ENCODE measurements at places on chromosomes 1 and 21. TPM values are rescaled to one million over a fixed set of nuclear protein-coding genes. Genes with fewer than 3 reads are reported as not detected.

Gene RPTN
- total RNA-seq, result not detected

Gene CHI3L2
- 1.4 TPM for total RNA-seq

Gene SPATA1
- 1.2 TPM for total RNA-seq

Gene CSDE1
- total RNA-seq, result 580 TPM

Gene APCS
- not detected for total RNA-seq

Gene IQGAP3
- total RNA-seq, result 36.4 TPM

Gene OPRD1
- total RNA-seq, result not detected

Gene TRIM63
- not detected for total RNA-seq

Gene C1orf87
- not detected for total RNA-seq

Gene OR10J5
- not detected for total RNA-seq

Gene CHODL
- not detected for total RNA-seq

Gene C4BPB
- total RNA-seq, result not detected

Gene GPR61
- total RNA-seq, result not detected

Gene IFNLR1
- 0.12 TPM for total RNA-seq

DNA sequence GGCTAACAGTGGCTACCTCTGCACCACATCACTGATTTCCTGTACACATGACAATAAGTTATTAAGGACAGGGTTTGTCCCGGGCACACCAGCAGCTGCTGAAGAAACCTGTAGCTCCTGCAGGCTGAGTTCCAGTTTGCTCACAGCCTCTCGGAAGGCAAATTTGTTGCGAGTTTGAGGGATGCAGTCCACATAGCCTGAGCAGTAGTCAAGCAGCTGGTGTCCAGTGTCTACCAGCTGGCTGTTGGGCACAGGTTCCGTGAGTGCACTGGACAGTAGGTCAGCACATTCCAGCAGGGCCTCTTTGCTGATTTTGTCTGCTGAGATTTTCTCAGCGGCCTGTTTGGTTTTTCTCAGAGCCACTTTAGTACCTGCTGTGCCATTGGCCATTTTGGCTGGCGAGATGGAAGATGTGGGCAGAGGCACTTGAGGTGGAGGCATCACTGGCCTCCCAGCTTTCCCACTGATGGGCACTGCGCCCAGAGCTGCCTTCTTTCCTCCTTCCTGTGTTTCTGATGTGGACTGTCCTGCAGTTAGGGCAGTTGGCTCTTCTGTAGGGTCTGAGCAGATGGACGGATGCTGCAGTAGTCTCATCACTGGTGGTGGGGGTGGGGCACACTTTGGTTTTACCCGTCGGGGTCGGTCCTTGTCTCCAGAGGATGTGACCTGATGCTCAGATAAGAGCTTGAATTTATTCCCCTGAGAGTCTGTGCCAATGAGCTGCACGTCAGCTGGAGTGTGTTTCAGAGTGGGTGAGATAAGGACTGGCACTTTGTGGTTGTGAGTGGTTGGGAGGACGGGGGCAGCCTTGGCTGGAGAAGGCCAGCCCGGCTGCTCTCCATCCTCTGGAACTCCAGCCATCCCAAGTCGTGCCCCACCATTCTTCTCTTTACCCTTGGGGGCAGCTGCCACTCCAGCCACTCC is 26.1 kb downstream of the TOR3A start:
- DNase-seq, result no peak
- no peak overlapping the region for H3K4me3 ChIP-seq
- H3K27ac ChIP-seq, result no peak overlapping the region
- no peaks in the 10 kb centered on the region for H3K4me1 ChIP-seq

- H3K4me3 ChIP-seq, result no peak overlapping the region
- H3K27ac ChIP-seq, result no peak overlapping the region
- H3K4me1 ChIP-seq, result peaks cover 9% of the 10 kb centered on the region
Observed at GRCh38 chr1:55592122-55592521, 377.0 kb upstream of the USP24 start.

- H3K36me3 ChIP-seq, result no peaks in the 10 kb centered on the region
- DNase-seq, result no peak
- no peak within 1 kb of the TSS for H3K4me3 ChIP-seq
- H3K27ac ChIP-seq, result no peak within 1 kb of the TSS
- peaks cover 84% of the 10 kb centered on the region for H3K27me3 ChIP-seq
Observed at GRCh38 chr1:205042911-205043806, at the start of gene CNTN2. TSS of gene CNTN2 (plus strand) at chr1:205043212. CDS start at chr1:205053186, 9,974 bp downstream.

GRCh38 chr1:208787219-208787618 is 543.0 kb upstream of the PLXNA2 start:
- H3K27me3 ChIP-seq, result no peaks in the 10 kb centered on the region
- H3K27ac ChIP-seq, result no peak overlapping the region
- H3K36me3 ChIP-seq, result no peaks in the 10 kb centered on the region
- DNase-seq, result no peak
- no peak overlapping the region for H3K4me3 ChIP-seq
- no peaks in the 10 kb centered on the region for H3K4me1 ChIP-seq

DNA sequence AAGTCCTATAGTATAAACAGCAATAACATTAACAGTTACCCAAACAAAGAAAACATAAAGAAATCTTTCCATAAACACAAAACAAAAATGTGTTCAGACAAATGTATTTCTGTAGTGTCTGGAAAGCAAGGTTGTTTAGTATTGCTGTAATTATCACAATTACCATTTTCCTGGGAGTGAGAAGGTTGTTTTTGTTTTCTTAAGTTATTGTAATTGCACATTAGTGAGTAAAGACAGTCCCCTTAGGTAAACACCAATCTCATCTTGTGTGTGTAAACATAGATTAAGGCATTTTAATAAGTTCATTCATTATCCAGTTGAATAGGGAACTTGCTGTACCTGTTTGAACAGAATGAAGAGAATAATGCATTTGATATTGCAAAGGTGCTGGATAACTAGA is 356.9 kb upstream of the ADGRL4 start:
- no peaks in the 10 kb centered on the region for H3K4me1 ChIP-seq
- H3K27me3 ChIP-seq, result no peaks in the 10 kb centered on the region
- H3K27ac ChIP-seq, result no peak overlapping the region
- H3K4me3 ChIP-seq, result no peak overlapping the region

GRCh38 chr1:40825435-40825788 is 36.8 kb downstream of the CITED4 start:
- no peaks in the 10 kb centered on the region for H3K36me3 ChIP-seq
- H3K4me1 ChIP-seq, result no peaks in the 10 kb centered on the region
- no peak overlapping the region for H3K4me3 ChIP-seq
- no peaks in the 10 kb centered on the region for H3K27me3 ChIP-seq
- H3K27ac ChIP-seq, result no peak overlapping the region

GRCh38 chr1:33382661-33383415 is 48.1 kb downstream of the PHC2 start:
- DNase-seq, result no peak
- no peak overlapping the region for H3K4me3 ChIP-seq
- no peak overlapping the region for H3K27ac ChIP-seq
- H3K36me3 ChIP-seq, result no peaks in the 10 kb centered on the region

- H3K27ac ChIP-seq, result no peak overlapping the region
- H3K27me3 ChIP-seq, result no peaks in the 10 kb centered on the region
- peaks cover under 1% of the 10 kb centered on the region for H3K36me3 ChIP-seq
Observed at GRCh38 chr1:59316497-59317128, 19.7 kb downstream of the FGGY start.

DNA sequence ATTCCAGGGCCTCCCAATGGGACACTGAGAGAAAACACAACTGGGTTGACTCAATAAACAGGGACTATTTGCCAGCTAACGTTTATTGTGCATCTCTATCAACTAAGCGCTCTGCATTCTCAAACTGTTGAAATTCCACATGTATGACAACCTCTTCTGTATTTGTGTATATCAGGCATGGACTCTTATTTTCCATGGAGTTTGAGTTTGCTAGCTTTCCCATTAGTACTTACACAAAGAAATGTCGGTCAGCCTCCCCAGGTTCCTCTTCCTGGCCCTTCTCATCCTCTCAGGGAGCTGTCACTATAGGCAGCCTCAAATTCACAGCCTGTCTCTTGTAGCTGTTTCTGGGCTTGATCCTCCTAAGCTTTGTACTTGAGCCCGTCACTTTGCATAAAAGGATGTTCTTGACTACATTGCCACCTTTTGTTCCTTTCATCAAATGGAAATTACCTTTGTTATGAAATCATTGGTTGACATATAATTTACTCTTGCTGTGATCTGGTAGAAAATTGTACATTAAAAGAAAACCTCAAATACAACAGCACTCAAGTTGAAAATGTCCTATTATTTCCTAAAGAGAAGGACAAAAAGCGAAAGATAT is 60.0 kb upstream of the NTPCR start:
- H3K27me3 ChIP-seq, result no peaks in the 10 kb centered on the region
- H3K27ac ChIP-seq, result peak overlapping the region; percentile 68
- H3K36me3 ChIP-seq, result no peaks in the 10 kb centered on the region

- H3K36me3 ChIP-seq, result peaks cover 14% of the 10 kb centered on the region
- H3K27me3 ChIP-seq, result no peaks in the 10 kb centered on the region
- no peak overlapping the region for H3K4me3 ChIP-seq
Observed at GRCh38 chr1:218294546-218294945, 9.5 kb downstream of the RRP15 start.

GRCh38 chr1:170556917-170557316 is 25.0 kb downstream of the GORAB start:
- peak; percentile 16 for DNase-seq
- no peaks in the 10 kb centered on the region for H3K27me3 ChIP-seq
- H3K36me3 ChIP-seq, result peaks cover 19% of the 10 kb centered on the region
- H3K27ac ChIP-seq, result no peak overlapping the region
- no peaks in the 10 kb centered on the region for H3K4me1 ChIP-seq

DNA sequence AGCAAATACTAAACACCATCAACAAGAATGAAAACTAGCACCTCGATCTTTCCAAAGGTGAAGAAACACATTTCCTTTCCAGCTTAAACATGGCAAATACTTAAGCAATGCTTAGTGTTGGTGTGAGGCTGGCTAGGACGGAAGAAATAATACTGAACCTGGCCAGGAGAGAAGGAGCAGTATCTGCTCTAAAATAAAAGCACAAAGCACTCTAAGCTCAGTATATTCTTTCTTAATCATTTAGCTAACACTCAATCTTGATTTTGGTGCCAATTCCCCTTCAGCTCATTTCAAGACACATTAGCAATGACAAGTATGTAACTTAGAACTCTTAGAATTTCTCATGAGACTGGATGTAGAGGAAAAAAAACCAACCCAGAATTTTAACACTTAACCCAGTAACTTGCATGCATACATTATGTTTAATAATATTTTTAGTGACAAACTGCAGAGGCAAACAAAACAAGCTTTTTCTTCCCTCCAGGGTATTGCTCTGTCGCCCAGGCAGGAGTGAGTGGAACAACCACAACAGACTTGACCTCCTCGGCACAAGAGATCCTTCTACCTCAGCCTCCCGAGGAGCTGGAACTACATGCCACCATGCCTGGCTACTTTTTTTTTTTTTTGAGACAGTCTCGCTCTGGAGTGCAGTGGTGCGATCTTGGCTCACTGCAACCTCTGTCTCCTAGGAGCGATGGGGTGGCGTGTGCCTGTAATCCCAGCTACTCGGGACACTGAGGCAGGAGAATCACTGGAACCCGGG is 54.3 kb downstream of the DEGS1 start:
- no peak for DNase-seq
- no peaks in the 10 kb centered on the region for H3K27me3 ChIP-seq
- H3K27ac ChIP-seq, result no peak overlapping the region

GRCh38 chr21:45432575-45433255 is 27.8 kb downstream of the COL18A1 start:
- H3K4me1 ChIP-seq, result peaks cover 4% of the 10 kb centered on the region
- peak; percentile 14 for DNase-seq
- H3K27ac ChIP-seq, result no peak overlapping the region
- no peak overlapping the region for H3K4me3 ChIP-seq
- H3K36me3 ChIP-seq, result no peaks in the 10 kb centered on the region

DNA sequence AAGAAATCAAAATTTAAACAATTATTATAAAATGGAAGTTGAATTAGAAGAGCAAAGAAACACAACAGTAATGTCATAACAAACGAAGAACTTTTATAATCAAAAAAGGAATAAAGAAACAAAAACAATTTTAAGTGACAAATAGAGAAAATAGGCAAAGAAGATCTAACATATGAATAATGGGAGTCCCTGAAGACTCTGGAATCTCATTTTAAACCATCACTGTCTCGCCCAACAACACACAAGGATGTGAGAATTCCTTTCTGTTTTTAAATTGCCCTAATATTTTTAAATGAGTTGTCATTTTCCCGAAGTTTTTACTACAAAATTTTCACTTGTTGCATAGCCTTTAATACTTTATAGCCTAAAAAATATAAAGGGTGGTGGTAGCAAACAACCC is 4.3 kb upstream of the NDC1 start:
- no peak overlapping the region for H3K27ac ChIP-seq
- H3K4me3 ChIP-seq, result no peak overlapping the region
- no peaks in the 10 kb centered on the region for H3K4me1 ChIP-seq
- peaks cover 12% of the 10 kb centered on the region for H3K27me3 ChIP-seq
- DNase-seq, result no peak
- no peaks in the 10 kb centered on the region for H3K36me3 ChIP-seq

GRCh38 chr1:39755965-39756659 is 15.0 kb downstream of the OXCT2 start:
- no peak overlapping the region for H3K4me3 ChIP-seq
- H3K27me3 ChIP-seq, result no peaks in the 10 kb centered on the region
- no peak overlapping the region for H3K27ac ChIP-seq
- no peaks in the 10 kb centered on the region for H3K4me1 ChIP-seq
- peaks cover 50% of the 10 kb centered on the region for H3K36me3 ChIP-seq

DNA sequence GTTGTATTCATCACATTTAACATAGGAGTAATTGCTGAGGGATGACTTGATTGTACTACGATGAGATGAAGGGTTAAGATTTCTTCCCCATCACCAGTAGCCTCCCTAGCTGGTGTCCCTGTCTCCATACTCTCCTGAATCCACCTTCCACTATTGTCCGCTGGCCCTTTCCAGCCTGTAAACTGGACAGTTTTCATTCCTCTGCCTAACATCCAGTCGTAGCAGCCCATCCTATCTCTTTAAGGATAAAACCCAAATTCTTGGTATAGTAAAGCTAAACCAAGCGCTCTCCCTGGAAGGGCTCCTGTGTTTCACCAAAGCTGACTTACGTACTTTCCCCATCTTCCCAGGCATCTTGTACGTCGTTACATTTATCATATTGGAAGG is 670 bp downstream of the COX20 start:
- H3K4me1 ChIP-seq, result peaks cover 39% of the 10 kb centered on the region
- H3K36me3 ChIP-seq, result peaks cover 80% of the 10 kb centered on the region
- peak overlapping the region; percentile 99 for H3K27ac ChIP-seq
- no peaks in the 10 kb centered on the region for H3K27me3 ChIP-seq
- H3K4me3 ChIP-seq, result peak overlapping the region; percentile 81

DNA sequence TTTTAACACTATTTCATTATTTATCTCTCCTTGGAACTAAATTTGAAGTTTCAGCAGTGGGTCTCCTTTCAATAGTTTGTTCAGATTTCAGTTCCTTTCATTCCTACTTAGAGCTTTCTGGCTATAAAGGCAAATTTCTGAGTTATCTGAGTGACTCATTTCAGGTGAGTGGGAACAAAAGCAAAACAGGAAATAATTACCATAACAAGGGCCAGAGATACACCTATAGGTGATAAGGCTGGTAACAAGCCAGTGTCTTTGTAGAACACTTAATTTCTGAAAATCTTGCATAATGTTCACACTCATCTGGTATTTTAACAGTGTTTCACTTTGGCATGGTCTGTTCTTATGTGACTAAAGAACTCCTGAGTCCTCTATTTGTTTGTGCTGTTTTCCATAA is 64.5 kb upstream of the PRRC2C start:
- no peaks in the 10 kb centered on the region for H3K27me3 ChIP-seq
- H3K4me3 ChIP-seq, result no peak overlapping the region
- H3K27ac ChIP-seq, result peak overlapping the region; percentile 3
- H3K4me1 ChIP-seq, result peaks cover 17% of the 10 kb centered on the region
- H3K36me3 ChIP-seq, result no peaks in the 10 kb centered on the region

- H3K36me3 ChIP-seq, result peaks cover 24% of the 10 kb centered on the region
- peak; percentile 51 for DNase-seq
- peaks cover 12% of the 10 kb centered on the region for H3K27me3 ChIP-seq
- H3K27ac ChIP-seq, result no peak overlapping the region
- no peak overlapping the region for H3K4me3 ChIP-seq
Observed at GRCh38 chr1:220271706-220272046, 577 bp downstream of the RAB3GAP2 start.

Measured in MCF 10A (cell line).